AG08395 (cell line): ENCODE measurements at places on chromosomes 5 and 9.

GRCh38 chr9:23769307-23769935 lies 56.6 kb downstream of the ELAVL2 start:
- DNase-seq: peak; percentile 82

GRCh38 chr5:123365156-123365555 lies 58.0 kb downstream of the CEP120 start:
- no peak for DNase-seq

GRCh38 chr9:35489313-35490154 lies at the start of gene RUSC2:
Gene RUSC2 (plus strand): TSS chr9:35490111. CDS start chr9:35546522, 56,411 bp downstream.
- DNase-seq: peak; percentile 78

DNA sequence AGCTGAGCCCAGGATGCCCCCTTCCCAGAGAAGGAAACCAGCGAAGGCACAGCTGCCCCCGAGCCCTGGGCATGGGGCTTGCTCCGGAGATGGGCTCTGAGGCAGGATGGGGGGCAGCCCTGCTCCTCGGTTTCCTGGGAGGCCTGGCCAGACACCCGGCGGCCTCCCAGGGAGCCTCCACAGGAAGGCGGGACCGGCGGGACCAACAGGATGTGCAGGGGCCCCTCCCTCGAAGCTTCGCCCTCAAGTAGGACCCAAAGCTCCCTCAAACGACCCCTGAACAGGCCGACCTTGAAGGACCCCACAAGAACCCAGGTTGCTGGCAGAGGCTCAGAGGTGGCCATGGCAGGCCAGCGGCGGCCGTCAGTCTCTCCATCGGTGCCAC lies 11.7 kb downstream of the EXD3 start:
- DNase-seq: no peak

- DNase-seq: peak; percentile 68
These were observed 142.4 kb downstream of the EDIL3 start for GRCh38 chr5:84242286-84242685.

DNA sequence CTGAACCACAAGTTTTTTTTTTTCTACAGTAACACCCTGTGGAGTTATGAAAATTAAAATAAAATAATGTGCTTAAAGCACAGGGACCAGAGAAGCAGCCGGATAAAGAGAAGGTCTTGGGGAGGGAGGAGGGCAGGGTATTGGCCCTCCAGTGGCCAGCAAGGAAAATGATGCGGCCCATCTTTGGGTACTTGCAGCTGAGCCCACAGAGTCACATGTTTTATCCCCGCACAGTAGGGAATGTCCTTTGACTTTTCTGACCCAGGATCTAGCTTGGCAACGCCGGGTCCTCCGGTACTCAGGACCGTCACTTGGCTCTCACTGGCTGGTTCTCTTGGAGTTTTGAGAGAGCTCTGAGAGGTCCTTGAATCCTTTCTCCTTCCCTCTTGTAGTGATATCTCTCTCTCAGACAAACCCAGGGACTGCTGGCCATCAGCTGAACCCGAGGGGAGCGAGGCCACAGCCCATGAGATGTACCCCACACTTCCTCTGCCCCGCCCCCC lies 35.3 kb upstream of the HSPA9 start:
- no peak for DNase-seq

DNA sequence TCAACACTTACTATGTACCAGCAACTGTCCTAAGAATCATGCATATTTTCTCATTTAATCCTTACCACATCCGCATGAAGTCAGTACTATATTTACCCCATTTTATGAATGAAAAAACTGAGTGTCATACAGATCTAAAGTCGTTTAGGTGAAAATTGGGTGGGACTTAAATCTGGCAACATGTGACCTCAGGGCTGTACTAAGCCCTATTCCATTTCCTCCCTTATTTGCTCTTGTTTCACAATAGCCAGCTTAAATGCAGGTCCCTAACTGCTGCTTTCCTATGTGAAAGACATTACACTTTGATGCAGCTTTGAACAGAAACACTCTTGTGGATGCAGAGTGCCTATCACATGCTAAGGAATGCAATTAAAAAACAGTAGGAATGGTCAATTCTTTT lies 2.5 kb upstream of the RAB14 start:
- no peak for DNase-seq

DNA sequence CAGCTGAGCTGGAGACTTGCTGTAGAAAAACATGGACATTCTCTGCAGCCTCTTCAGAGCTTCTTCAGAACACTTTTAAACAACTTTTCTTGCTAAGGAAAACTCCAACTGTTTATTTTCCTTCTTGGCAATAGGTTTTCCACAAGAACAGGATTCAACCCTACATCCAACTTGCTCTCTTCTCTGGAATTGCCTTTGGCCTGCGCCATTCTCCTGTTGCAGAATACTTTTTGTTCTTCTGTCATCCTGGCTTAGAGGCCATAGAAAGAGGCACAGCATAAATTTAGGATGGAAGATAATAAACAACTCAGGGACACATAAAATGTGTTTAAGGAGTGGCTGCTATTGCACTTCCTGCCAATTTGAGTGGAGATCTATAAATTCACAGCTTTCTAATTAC lies 54.7 kb upstream of the ICE1 start:
- no peak for DNase-seq

GRCh38 chr5:40568548-40568947 lies 111.2 kb upstream of the PTGER4 start:
- no peak for DNase-seq

DNA sequence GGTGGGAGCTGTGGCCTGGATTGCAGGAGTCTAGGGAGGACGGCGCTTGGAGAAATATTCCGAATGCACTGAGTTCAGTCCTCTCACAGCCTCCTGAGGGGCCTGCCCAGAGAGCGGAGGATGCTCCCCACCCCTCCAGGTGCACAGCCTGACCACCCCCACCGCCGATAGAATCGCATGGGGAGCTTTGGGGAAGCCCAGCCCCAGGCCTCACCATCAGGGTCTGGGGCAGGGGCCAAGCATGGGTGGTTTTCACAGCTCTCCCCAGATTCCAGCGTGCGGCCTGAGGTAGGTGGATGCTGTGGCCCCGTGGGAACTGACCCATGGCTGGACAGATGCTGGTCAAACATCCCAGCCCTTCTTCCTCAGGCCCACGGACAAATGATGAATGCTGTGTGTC lies 79.9 kb upstream of the OLFM1 start:
- no peak for DNase-seq

DNA sequence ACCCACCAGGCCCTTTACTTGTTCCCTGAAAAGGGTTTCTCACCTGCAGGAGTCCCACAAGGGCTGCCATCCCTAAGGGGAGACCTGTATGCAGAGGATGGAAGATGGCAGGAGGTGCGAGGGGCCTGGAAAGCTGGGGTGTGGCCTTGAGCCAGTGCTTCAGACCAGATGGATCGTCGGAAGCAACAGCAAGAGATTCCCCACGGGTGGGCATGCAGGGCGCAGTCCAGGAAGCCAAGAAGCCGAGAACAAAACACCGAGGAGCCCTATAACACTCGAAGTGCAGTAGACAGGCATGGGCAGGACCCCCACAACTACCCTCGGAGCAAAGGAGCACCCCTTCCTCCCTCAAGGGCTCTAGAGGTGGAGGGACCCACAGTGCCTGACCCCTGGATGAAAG lies 24.7 kb upstream of the FRRS1L start:
- no peak for DNase-seq

DNA sequence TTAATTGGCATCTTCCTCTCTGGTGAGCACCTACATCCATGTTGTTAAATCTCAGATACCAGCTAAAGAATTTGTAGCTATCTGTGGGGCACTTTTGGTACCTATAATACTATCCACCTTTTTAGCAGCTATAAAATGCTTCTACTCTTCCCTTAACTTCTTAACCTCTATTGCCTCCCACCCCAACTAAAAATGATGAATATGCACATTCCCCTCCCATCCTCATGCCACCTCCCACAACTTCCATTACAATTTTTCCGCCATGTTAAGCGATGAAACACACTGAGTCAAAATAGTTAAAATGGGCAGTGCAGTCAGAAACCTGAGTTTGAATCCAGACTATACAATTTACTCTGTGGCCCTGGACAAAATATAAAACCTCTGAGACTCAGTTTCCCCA lies 10.1 kb downstream of the SSBP2 start:
- no peak for DNase-seq

GRCh38 chr5:34042321-34042720 lies 692 bp downstream of the C1QTNF3 start:
- no peak for DNase-seq

DNA sequence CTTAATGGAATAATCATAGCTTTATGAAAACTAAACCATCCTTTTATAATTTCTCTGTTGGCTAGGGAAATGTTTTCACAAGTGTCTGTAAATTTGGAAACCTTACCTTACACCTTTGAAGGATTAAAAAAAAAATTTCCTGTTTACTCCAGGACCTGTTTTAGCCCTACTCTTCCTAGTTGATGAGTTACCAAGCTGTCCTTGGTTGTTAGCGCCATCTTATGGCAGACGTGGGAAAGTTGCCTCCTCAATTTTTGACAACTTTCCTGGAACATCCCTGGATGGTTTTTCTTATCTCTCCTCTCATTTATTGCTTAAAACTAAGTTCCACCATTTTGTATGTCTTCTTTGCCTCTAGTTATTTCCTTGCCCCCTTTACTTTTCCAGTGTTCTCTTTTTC lies 25.7 kb downstream of the ZSWIM6 start:
- DNase-seq: no peak

GRCh38 chr9:113154471-113154870 lies 3.7 kb downstream of the SLC31A2 start:
- DNase-seq: peak; percentile 76

DNA sequence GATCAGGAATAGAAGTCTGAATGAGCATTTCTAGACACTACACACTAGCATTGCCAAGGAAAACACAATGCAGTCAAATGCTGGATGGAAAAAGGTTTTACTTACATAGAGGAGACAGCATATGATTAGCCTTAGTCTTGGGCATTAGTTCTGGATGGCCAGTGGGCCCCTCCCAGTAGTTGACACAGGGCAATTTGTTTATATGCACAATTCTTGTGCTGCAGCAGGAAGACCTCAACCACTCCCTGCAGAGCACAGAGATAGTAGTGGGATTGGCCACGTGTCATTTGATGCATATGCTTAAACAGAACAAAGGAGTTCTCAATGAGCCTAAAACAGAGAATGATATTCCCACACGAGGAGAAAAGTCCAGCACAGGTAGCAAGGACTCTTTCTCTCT lies 1496.2 kb upstream of the CDH6 start:
- DNase-seq: no peak

DNA sequence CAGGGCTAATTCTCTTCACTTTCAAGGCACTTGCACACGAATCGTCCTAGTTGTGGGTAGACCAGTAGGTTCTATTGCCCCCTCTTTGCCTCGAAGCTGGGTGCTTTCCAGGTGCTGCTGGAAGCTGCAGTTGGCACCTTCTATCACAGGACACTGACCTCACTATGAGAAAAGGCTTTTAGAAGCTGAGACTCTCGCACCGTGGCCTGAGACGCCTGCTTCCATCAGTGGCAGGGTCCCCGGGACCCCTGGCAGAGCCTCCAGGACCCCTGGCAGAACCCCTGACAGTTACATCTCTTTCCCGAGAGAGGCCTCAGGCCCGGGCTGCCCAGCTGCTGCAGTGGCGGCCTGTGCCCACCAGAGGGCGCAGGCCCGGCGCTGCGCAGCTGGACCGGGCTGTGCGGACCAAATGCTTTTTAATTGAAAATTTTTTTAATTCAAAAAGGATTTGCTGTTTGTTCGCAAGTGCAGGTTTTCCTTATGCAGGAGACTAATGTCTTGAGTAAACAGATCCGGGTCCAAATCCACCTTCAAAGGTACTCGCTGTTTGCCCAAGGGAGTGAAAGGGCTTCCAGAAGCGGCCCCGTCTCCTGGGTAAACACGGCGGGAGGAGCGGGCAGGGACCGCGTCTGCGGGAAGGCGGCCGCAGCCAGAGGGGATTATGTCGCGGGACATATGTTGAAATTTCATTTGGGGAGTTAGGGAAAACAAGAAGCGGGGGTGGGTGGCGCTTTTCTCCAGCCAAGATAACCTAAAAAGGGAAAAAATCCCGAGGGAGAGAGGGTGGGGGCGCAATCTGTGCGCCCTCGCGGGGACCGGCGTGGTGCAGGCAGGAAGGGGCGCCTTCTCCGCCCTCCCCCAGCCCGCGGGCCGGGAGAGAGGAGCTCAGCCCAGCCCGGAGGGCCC lies 114.5 kb upstream of the LMX1B start:
- peak; percentile 69 for DNase-seq

DNA sequence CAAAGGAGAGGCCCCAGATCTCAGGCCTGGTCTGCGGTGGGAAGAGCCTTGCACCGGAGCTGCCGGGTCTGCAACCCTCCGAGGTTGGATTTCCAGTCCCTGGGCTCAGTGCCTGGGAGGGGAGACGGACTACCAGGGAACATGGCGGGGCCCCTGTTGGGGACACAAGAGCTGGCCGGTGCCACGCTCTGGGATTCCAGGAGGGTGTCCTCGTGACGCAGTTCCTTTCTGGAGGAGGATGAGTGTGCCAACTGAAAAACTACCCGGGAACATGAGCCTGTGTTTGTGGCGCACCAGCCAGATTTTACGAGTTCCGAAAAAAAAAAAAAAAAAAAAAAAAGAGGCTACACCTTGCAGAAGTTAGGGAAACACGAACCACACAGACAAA lies 9.0 kb downstream of the NRARP start:
- DNase-seq: no peak

GRCh38 chr5:99929067-99929805 lies 605.9 kb upstream of the FAM174A start:
- no peak for DNase-seq

DNA sequence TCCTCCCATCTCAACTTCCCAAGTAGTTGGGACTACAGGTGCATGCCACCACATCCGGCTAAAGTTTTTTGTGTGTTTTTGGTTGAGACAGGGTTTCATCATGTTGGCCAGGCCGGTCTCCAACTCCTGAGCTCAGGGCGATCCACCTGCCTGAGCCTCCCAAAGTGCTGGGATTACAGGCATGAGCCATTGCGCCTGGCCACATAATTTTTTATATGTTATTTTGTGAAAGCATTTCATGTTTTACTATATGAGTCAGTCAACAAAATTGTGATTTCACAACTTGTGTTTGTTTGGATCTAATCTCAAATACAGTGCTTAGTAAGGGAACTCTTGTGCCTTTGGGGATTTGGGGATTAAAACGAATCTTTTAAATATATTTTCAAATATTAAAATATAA lies 20.0 kb upstream of the FAM120AOS start:
- DNase-seq: peak; percentile 38

GRCh38 chr5:71864730-71865601 lies 145.9 kb downstream of the CARTPT start:
- DNase-seq: peak; percentile 48

DNA sequence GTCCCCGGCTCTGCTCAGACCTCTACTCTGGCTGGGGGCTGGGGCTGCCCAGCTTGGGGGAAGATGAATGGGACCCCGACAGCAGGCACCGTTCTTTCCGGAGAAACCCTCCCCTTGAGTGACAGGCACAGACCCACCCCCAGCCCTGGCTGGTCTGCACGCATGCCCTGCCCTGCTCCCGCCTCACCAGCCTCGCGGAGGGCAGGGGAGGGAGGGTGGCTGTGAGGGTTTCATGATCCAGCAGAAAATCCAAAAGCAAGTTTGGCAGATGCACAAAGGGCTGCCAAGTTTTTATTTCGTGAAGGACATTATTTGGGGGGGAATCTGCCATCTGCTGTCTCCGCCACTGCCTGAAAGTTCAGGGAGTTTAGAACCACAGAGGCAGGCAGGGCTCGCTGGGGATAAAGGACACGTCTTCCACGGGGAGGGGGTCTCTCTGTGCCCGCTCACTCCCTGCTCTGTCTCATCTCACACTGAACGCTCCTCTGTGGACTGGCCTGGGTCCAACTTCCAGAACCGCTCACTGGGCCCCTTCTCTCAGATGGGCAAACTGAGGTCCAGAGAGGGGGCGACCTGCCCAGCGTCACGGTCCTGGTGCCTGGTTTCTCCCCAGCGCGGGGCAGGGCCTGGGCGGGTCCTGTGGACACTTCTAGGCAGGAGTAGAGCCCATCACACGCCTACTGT lies 92.9 kb downstream of the RXRA start:
- no peak for DNase-seq
